ENCODE measurements at places on chromosomes 2 and 18.

GRCh38 chr2:8531481-8531880 lies 150.4 kb upstream of the ID2 start:
- no peak for DNase-seq

DNA sequence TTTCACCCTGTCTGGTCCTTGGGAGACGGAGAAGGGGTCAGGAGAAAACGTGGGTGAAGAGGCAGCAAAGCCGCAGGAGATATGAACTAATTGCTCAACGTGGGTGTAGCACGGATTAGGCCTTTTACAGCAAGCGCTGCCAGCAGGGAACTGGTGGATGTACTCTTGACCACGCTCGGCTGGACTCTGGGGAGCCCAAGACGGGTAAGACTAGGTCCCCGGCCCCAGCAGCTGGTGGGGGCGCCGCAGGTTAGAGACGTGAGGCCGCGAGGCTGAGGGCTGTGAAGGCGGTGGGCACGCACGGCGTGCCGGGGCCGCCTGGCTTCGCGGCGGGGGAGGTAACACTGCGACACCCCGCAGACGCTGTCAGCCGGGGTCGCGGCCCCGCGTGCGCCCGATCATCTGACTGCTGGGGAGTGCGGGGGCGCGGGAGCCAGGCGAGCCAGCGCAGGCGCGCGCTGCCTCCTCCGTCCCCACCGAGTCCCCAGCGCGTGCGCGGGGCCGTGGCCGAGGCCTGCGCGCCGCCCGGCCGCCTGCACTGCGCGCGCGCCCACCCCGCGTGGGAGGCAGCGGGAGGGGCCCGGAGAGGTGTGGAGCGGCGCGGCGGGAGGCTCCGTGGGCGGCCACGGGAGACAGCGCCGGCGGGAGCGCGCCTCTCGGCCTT lies at the start of gene CLIP4:
Gene CLIP4, plus strand, starts transcription at position 470 of the 664 bp plus-strand sequence. CDS start 5,974 bp downstream, outside the sequence.
- DNase-seq, result no peak

DNA sequence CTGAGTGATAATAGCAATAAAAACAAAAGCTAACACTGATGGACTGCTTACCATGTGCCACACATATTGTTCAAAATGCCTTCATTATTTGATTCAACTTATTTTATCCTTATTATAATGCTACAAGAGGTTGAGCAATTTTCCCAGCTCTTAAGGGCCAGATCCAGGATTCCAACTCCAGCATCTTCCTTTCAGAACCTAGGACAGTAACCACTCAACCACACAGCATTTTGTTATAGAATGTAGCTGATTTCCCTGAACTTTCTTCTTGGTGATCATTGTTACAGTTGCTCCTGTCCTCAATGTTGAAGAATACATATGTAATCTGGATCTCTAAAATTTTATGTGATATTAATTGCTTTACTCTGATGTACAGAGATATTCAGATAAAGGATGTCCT lies 341.7 kb downstream of the PIK3C3 start:
- DNase-seq, result no peak

DNA sequence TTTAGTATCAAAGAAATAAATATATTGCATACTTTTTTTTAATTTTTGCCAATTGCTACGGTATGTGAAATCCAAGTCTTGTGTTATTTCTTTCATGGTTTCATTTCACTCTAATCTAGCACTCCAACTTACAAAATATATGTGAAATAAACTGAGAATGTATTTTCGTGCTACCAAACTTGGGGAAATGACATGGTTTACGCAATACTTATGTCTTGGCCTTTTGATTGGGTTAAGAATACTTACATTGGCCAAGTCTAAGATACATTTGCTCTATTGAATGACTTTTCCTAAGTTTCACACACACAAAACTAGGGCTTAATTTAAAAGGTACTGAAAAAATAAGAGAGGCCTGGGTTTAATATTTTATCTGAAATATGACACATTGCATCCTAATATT lies 80.5 kb downstream of the VRK2 start:
- no peak for DNase-seq

DNA sequence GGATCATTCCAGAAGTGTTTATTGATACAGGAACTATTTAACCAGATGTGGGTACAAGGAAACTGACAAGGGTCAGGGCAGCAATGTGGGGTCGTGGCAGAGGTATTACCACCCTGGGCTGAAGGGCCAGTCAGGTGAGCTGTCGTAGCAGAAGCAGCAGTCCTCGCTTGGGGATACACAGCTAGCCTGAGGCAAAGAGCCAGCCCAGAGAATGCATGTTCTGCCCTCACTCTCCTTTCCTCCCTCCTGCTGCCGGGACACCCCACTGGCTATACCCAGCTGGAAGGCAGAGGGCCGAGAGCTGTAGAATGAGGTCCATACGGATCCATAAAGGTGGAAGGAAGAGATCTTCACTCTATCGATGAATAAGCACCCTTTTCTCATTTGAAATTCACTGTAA lies 32.2 kb upstream of the GBX2 start:
- no peak for DNase-seq

DNA sequence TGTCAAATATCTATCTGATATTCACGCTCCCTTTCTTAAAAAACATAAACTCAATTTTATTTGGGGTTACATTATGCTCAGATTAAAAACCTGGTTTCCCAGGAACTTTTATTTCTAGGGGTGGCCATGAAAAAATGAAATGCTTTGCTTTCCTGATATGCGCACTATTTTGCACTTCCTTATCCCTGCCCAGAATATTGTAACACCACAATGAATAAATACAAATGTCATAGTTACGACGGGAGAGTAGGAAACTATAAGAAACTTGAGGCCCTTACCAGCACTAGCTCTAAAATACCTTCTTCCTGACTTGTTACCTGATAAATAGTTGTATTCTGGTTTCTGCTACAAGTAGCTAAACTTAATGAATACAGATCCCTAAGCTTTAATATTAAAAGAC lies 475.6 kb upstream of the CWC22 start:
- DNase-seq, result no peak

DNA sequence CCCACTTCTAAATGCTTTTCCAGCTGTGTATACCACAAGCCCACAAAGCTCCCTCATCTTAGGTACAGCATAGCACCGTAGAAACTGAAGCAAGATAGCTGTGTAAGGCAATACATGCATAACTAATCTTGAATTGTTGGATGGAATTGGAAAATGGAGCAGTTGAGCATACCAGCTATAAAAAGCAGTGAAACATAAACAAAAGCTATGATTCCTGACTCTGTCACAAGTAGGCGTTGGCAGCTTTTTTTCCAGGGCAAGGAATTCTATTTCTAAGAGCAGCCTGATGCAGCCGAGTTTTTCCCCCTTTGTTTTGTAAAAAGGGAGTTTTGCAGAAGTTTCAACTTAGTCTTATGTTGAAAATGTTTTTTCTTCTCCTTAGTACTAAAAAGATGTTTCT lies 32.4 kb downstream of the MOGAT1 start:
- DNase-seq, result no peak

DNA sequence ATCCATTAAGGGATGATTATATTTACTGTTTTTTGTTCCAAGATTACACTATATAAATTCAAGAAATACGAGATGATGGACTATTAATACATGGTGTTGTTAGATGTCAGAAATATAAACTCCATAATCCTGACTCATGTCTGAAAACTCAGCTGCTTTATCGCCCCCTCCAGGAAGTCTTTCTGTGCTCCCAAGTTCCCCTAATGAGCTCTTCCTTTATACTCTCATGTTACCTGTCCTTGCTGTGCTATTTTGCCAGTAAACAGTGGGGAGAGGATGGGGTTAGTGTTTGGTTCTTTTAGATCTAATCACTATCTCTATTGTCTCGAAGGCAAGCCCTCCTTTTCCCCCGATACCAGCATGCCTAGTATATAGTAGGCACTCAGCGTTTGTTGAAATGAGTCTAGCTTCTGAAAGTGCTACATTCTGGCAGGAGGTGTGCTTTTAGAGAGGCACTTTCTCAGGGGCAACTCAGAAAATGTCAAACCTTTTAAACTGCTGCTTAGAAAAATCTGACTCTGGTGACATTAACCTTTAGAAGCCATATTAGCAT lies 21.4 kb upstream of the BARD1 start:
- no peak for DNase-seq

GRCh38 chr18:57084331-57085271 lies 62.3 kb upstream of the BOD1L2 start:
- DNase-seq, result no peak

GRCh38 chr2:165017966-165018596 lies 62.8 kb upstream of the SLC38A11 start:
- no peak for DNase-seq

- DNase-seq, result no peak
Measured at GRCh38 chr2:10707831-10708230, 13.6 kb upstream of the ATP6V1C2 start.

GRCh38 chr18:22349966-22350365 lies 67.7 kb downstream of the CTAGE1 start:
- no peak for DNase-seq

DNA sequence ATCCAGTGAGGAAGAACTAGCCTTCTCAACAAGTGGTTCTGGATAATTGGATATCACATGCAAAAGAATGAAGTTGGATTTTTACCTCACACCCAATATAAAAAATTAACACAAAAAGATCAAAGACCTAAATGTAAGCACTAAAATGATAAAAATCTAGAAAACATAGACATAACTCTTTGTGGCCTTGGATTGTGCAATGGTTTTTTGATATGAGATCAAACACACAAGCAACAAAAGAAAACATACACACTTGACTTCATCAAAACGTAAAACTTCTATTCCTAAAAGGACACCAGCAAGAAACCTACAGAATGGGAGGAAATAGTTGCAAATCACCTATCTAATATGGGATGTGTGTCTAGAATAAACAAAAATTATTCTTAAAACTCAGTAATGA lies 54.1 kb upstream of the NFE2L2 start:
- no peak for DNase-seq

- DNase-seq, result no peak
Measured at GRCh38 chr2:109229094-109229675, 100.2 kb downstream of the SH3RF3 start.

- DNase-seq, result no peak
Measured at GRCh38 chr2:38912619-38913018, 22.9 kb downstream of the ARHGEF33 start.

DNA sequence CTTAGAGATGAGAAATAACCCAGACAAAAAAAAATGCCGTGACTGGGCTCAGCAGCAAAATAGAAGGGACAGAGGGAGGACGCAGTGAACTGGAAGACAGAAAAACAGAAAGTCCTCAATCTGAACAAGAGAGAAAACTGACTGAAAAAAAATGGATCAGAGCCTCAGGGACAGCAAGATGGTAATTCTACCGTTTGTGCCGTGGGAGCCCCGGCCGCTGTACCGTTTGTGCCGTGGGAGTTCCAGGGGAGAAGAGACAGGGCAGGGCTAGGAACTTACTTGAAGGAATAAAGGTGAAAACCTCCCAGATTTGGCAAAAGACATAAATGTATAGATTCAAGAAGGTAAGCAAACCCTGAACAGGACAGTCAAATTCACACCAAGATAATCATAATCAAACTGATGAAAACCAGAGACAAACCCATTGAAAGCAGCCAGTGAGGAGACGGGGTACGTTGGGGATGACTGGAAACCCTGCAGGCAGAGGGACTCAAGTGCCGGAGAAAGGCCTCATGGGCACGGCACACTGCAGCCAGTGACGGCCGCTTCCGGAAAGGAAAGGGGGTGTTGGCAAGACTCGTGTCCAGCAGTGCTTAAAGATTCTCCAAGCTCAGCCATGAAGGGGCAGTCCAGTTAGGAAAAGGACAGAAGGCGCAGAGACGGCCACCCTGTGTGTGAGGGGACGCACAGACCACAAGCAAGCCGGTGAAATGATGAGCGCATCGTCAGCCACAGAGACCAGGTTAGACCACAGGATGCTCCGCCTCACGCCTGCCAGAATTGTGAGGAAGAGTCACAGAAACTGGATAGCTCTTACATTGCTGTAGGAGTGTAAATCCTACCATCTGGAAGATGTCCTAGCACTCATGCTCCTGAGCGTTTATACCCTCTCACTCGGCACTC lies 40.0 kb upstream of the NFATC1 start:
- DNase-seq, result no peak

DNA sequence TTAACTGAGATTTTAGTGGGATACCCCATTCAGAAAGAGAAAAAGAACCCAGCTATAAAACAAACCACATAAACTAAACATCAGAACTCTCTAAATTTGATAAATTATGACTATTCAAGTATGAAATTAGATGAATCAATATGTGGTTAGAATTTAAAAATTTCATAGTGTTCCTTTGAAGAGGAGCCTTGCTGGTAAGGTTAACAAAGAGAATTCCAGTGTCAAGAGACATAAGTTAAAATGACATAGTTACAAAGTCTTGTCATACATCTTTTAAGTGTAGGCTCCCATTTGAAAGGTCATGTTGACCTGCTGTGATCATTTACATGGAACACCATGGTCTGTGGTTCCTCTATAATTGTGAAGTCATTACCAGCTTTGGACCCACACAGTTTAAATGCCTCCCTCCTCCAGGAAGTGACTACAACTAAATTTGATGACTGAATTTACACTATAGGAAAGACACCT lies 231.6 kb upstream of the ETAA1 start:
- no peak for DNase-seq

GRCh38 chr2:96409820-96410164 lies 74.2 kb downstream of the NCAPH start:
- peak; percentile 41 for DNase-seq

DNA sequence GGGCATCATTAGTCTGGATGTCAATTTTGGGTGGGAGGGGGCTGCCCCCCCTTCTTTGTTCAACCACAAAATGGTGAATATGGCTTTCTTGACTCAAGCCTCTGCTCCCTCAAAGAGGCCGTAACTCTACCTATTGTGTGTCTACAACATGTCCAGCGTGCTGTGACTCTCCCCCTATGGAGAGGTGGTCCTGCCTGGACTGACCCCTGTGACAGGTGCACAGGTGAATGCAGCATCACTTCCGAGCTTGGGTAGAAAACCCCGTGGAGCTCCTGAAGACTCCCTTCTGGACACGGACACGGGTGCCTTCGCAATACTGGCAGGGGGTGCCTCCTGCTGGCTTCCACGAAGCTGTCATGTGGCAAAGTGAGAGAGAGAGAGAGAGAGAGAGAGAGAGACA lies 397.8 kb downstream of the GALR1 start:
- DNase-seq, result no peak

DNA sequence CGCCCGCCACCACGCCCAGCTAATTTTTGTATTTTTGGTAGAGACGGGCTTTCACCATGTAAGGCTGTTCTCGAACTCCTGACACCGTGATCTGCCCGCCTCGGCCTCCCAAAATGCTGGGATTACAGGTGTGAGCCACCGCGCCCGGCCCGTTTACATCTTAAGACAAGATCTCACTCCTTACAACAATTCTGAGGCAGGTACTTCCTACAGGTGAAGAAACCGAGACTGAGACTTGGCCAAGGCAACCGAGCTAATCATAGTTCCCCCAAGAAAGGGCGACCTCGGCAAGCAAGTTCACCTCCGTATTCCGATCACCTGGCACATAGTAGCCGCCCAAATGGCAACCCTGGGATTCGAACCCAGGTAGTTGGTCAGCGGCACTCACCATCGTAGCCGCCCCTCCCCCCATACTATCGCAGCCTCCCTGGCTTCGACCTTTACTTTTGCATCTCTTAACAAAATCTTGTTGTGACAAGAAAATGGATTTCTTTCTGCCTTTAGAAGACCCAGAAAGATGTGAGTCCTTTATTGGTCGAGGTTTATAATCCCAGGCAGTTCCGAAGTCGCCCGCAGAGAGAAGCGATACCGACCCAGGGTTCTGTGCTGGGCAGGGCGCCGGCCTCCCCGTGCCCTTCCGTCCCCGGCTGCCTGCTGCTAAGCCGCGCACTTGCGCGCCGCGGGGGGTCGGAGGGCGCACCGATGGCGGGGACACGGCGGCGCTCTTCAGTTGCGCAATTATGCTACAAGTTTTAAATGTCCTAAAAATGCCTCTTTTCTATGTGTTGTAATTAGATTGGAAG lies 1.1 kb upstream of the FZD5 start:
- no peak for DNase-seq

- peak; percentile 11 for DNase-seq
Measured at GRCh38 chr2:85754313-85755095, 713 bp downstream of the ATOH8 start.

- no peak for DNase-seq
Measured at GRCh38 chr2:110958346-110959119, 162.2 kb upstream of the BCL2L11 start.
